Esophagus squamous epithelium (tissue), 5 donors: ENCODE measurements at places on chromosomes 16 and 17. TPM values are rescaled to one million over a fixed set of nuclear protein-coding genes. Genes with fewer than 3 reads are reported as not detected.

Gene BICDL2
- 120 TPM for total RNA-seq

Gene TBC1D3K
- not detected for total RNA-seq

Gene KRTAP16-1
- total RNA-seq: not detected

Gene TIGD7
- 4.0 TPM for total RNA-seq

Gene TBC1D3H
- total RNA-seq: not detected

Gene IKZF3
- 9.0 TPM for total RNA-seq

Gene FSCN2
- total RNA-seq: 1.8 TPM

Gene DOC2A
- not detected for total RNA-seq

Gene CDH11
- 3.4 TPM for total RNA-seq

Gene CDH3
- 45.2 TPM for total RNA-seq

Gene SLC5A2
- not detected for total RNA-seq

Gene PRDM7
- not detected for total RNA-seq

Gene WFIKKN2
- not detected for total RNA-seq

Gene KRTAP2-3
- total RNA-seq: not detected

Gene CCDC154
- 0.95 TPM for total RNA-seq

Gene SRCIN1
- 1.4 TPM for total RNA-seq

Gene NPIPA8
- not detected for total RNA-seq

Gene REXO5
- 0.49 TPM for total RNA-seq

Gene KRTAP4-5
- total RNA-seq: not detected

Gene SPOP
- total RNA-seq: 18.1 TPM

Gene AURKB
- total RNA-seq: 43.7 TPM

Gene FN3KRP
- total RNA-seq: 9.9 TPM

Gene TOX3
- total RNA-seq: not detected

Gene ARHGDIG
- total RNA-seq: not detected

Gene SLFN14
- total RNA-seq: not detected

Gene PABPN1L
- not detected for total RNA-seq

Gene NOTUM
- total RNA-seq: 0.11 TPM

Gene MPO
- total RNA-seq: not detected

Gene DYNLRB2
- not detected for total RNA-seq

Gene P2RX1
- 2.2 TPM for total RNA-seq

Gene SRSF2
- total RNA-seq: 286 TPM

Gene PNMT
- 8.4 TPM for total RNA-seq

Gene AOC3
- total RNA-seq: 3.6 TPM

Gene PLXDC1
- 5.7 TPM for total RNA-seq

Gene PRR15L
- total RNA-seq: 3.3 TPM

Gene LRRC37A3
- total RNA-seq: 3.4 TPM

Gene ARHGAP44
- total RNA-seq: 1.9 TPM
